ENCODE measurements at places on chromosomes 7 and 10.

GRCh38 chr7:111750228-111750627 is 187.9 kb upstream of the IMMP2L start:
- no peak for DNase-seq

- no peak for DNase-seq
Observed at GRCh38 chr10:112778579-112778978, 171.5 kb upstream of the TCF7L2 start.

DNA sequence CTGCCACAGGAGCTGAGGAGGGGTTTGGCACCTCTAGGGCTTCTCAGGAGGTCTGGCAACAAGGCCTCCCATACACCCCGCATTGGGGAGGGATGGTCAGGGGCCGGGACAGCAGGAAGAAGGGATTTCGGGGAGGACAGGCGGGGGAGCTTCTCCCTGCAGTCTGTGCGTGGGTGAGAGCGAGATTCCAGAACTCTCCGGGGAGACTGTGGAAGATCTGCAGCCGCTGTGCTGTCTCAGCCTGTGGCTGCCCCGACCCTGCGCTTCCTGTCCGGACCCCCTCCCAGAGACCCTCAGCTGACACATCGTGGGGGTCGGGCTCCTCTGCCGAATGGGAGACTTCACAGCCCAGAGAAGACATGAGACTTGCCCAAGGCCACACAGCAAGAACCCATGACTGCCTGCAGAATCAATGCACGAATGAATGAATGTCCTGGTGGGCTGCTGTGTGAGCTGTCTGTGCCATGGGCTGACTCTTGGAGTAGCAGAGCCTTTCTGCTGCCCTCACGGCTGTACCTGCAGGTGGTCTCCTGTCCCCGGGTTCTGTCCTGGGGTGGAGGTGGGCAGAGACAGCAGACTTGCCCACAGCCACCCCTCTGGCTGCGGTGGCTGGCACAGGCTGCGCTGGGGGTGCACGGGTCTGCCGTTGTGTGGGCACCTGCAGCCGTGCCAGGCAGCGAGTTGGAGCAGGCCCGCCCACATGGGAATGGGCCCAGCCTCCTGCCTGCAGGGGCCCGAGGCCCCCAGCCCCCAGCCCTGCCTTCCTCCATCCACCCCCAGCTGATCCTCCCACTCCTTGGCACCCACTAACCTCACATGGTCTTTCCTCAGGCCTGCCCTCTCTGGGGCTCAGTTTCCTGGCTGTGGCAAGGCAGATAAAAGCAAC is 16.3 kb upstream of the LFNG start:
- DNase-seq, result no peak

DNA sequence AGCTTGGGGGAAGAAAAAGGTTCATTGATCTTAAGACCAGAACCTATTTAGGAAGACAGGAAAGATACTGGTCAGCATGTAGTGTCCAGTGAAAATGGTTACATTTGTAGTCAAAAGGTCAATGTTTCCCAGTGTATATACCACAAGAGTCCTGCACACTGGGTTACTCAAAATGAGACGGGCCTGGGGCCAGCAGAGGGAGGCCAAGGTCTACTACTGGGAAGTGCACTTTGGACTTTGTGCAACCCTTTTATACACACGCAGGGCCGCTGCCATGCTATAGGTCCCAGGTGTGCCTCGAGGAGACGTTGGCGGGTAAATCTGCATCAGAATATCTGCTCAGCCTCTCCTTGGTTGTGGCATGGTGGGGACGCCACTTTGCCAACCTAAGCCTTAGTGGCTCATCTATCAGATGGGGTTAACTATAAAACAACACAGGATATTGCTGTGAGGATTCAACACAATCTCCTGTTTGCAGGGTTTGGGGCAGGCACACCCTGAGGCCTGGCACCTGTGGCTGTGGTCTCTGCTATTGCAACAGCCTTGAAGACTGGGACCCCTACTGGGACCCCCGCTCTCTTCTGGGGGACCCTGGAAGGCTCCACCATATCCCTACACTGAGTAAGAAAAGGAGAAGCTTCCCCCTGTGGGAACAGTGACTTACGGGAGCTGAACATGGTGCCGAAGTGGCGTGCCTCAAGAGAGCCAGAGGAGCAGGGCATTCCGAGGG is 19.7 kb downstream of the CLRN3 start:
- DNase-seq, result no peak

DNA sequence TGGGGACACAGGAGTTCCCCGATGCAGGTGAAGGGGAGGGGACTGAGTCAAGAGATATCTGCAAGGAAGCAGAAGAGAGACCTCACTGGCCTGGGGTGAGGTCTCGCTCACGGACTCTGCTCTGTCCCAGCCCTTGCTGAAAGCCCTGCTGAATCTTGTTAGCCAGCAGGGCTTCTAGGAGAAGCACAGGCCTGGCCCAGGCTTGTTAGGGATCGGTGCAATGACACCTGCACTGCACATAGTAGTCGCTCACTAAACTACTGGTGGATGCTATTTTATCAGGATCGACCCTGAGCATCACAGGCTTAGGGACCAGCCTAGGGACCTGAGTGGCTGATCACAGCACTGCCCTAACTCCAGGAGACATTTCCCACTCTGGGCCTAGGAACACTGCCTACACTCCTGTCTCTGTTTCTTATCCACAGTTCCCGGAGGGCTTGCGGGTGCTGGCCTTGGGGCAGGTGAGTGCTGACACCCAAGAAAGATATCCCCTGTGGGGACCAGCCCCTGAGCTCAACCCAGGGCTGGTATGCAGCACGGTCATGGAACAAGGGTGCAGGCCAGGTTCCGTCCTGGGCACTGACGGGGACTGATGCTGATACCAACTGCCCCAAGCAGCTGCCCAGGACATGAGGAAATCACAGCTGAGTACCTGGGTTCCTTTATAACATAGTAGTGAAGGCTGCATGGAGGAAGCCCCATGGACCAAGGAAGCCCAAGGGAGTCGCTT is 13.0 kb downstream of the ELN start:
- no peak for DNase-seq

Measured in head of caudate nucleus (tissue), 42 donors.